ENCODE measurements at places on chromosomes 12 and 14.

- no peak for DNase-seq
Observed at GRCh38 chr14:34403646-34404045, 58.4 kb downstream of the SPTSSA start.

GRCh38 chr12:57745485-57745881 lies 644 bp downstream of the TSPAN31 start:
- DNase-seq = no peak

- DNase-seq = no peak
Observed at GRCh38 chr14:76861574-76862255, 35.5 kb downstream of the LRRC74A start.

DNA sequence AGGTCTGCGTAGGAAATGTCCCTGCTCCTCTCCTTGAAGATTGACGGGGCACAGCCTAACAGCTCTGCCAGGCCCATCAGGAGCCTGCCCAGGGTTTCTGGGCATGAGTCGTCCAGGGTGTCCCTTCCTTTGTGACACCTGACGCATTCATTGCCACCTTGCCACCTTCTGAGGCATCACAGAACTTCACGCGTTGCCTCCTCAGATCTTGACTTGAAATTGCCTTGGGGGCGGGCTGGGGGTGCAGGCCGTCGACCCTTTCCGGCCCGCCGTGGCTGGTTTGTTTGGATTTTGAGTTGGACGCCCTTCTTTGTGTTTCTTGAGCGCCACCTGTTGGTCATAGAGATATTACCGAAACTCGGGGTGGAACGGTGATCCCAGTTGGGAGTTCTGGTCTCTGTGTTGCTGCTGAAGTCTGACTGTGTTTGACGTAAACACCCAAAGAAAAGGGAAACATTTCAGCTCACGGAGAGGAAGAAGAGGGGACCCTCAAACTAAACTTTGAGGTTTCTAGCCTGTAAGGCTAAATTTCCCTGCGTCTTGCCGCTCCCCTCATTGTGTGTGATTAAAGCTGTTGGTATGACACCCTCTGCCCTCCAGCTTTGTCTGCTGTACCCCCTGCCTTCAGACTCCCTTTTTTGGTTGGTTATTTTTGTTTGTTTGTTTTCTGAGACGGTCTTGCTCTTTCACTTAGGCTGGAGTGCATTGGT lies 44.6 kb downstream of the MLXIP start:
- peak; percentile 56 for DNase-seq

GRCh38 chr14:84482256-84483071 lies 1047.5 kb upstream of the FLRT2 start:
- DNase-seq = no peak

- DNase-seq = no peak
Observed at GRCh38 chr12:6771091-6771495, 1.2 kb upstream of the LAG3 start.

- no peak for DNase-seq
Observed at GRCh38 chr14:104772707-104773504, 20.0 kb downstream of the SIVA1 start.

GRCh38 chr12:93363841-93364297 lies 13.9 kb upstream of the NUDT4 start:
- no peak for DNase-seq

- DNase-seq = no peak
Observed at GRCh38 chr14:22979748-22980392, 2.5 kb downstream of the AJUBA start.

- no peak for DNase-seq
Observed at GRCh38 chr12:13117029-13117428, 13.6 kb upstream of the GSG1 start.

DNA sequence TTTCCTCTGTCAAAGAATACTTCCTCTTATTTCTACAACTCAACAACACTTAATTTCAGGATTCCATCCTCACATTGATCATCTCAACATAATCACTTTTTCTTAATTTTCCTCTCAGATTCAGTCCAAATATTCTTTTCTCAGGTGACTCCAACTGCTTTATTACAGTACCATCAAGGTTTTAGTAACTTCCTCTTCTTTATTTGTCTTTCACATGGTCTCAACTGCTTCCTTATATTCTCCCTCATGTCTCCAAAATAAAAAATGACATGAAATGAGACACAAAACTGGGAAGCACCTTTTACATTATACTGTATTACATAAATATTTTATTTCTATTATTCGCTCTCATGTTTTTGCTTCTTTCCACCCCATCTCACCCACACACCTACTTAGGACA lies 55.5 kb downstream of the PPP2R5E start:
- no peak for DNase-seq

Measured in left renal pelvis (tissue), 4 donors.